ENCODE measurements at places on chromosomes 5 and 9.

DNA sequence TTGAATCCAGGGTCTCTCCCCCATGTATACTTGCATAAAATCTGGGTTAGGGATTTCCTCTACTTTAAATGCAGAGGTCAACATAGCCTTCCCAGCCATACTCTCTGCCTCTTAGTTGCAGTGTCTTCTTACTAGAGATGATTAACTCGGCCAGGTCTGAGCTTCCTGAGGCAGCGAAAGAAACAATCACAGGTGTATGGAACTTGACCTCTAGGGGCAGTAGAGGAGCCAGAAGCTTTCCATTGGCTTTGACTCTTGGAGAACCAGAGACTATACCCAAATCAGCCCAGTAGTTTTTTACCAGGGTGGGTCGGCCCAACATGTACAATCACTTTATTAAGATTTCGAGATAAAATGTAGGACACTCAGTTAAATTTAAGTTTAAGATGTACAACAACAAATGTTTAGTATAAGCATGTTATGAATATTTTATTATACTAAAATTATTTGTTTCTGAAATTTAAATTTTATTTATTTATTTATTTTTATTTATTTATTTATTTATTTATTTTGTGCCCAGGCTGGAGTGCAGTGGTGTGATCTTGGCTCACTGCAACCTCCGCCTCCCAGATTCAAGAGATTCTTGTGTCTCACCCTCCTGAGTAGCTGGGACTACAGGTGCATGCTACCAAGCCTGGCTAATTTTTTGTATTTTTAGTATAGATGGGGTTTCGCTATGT, 48.0 kb upstream of the DMRT3 start:
- peak; percentile 25 for DNase-seq

- no peak for DNase-seq
These were observed 175.8 kb upstream of the GAS1 start for GRCh38 chr9:87122947-87123685.

- peak; percentile 45 for DNase-seq
These were observed 18.1 kb upstream of the ZFR start for GRCh38 chr5:32462618-32463017.

DNA sequence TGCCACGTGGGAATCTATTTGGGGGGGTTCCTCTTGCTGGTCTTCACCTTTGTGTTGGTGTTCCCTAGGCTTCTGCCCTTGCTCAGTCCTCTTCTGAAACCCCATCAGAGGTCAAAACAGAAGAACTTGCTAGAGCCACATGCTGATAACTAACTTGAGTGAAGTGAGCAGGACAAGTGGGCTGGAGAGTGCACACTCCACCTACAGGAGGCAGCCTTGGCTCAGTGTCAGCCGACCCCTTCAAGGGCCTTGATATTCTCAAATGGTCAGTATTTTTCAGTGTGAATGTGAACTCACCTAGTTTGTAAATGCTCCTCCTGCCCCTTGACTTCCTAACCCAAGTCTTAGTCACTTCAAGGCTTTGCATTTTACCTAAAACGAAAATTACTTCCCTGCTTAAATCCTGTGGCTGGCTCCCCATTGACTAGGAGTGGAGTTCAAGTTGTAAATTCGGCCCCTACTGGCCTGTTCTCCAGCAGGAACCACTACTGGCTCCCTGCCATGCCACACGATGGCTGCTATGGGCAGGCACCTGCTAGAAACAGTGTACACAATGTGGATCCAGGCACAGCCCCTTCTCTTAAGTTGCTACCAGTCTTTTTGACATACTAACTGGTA, 3.6 kb upstream of the SLC1A3 start:
- peak; percentile 47 for DNase-seq

DNA sequence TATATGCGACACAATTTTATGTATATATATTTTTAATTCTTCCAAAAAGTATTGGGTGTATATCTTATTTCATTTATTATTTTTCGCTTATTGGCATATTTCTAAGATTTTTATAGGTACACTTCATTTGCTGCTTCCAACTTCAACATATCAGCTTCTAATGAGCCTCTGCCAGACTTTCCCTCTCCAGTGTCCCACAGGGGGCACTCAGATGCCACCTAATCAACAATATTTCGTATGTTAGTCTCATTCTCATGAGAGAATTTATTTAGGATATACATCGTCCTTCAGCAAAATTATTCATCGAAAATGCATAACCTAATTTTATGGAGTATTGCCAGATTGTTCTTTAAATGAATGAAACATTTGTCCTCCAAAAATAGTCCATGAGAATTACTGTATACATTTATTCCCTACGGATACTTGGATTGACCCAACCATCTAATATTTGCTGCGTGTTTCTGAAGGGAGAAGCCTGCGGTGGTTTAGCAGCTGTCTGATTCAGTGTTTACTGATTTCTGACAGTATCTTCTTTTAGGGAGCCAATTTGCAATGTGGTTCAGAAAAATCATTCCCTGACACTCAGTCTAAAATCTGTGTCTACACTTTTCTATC, 100.6 kb upstream of the SELENOP start:
- DNase-seq, result no peak

GRCh38 chr9:134589748-134590147, 51.9 kb upstream of the COL5A1 start:
- no peak for DNase-seq

DNA sequence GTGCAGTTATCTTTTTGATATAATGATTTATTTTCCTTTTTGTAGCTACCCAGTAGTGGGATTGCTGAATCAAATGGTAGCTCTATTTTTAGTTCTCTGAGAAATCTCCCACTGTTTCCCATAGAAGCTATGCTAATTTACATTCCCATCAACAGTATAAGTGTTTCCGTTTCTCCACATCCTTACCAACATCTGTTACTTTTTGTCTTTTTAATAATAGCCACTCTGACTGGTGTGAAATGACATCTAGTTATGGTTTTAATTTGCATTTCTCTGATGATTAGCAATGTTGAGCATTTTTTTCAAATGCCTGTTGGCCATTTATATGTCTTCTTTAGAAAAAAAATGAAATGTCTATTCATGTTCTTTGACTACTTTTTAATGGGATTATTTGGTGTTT, 94.7 kb downstream of the SERINC5 start:
- no peak for DNase-seq

DNA sequence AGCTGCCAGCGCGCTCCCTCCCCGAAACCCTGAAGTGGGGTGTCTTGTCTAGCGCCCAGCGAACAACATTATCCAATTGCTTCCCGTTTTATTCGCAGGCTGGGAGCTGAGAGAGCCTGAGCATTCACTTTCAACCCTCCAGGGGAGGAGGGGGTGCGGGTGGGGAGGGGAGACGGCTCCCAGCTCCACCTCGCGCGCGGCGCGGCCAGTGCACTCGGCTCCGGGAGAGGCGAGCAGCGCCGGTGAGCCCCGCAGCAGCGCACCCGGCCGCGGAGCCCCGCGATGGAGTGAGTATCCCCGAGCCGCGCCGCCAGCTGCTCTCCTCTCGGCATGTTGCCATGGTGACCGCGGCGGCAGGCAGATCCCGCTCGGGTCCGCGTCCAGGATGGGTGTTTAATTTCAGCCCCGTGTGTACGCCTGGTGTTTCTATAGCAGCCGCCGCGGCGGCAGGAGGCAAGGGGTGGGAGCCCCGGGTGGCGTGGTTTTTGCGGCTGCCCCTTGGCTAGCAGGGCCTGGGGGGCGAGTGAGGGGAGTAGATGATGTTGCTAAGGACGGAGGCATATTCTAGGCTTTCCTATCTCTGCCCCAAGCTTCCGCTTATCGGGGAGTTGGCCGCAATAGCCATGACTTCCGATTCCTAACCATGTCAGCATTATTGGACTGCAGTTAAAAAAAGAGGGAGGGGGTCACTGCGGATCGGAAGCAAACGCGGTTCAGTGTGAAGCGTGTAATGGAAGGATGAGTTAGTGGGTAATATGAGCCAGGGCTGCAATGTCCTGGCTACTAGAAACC, 139.2 kb upstream of the PALM2AKAP2 start:
- DNase-seq, result no peak
